Hippocampal formation (tissue), 2 donors: ENCODE measurements at places on chromosomes 7 and 10.

- DNase-seq = no peak
Measured at GRCh38 chr10:7199152-7199760, 211.6 kb downstream of the SFMBT2 start.

- no peak for DNase-seq
Measured at GRCh38 chr7:52956379-52956915, 79.0 kb upstream of the POM121L12 start.

DNA sequence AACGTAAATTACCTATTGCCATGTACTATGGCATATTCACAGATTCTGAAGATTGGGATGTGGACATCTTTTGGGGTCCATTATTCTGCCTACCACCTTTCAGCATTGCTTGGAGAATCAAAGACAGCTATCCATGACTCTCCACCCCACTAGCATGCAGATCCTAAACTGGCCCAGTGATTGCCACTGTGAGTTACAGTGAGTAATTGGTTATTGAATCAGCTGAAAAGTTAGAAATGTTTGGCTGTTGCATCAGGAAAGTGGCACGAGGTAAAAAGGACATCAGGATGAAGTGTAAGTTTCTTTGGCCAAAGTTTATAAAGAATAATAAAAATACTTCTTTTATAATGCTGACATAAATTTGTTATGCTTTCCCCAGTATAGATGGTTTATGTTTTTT, 148.2 kb upstream of the ETV1 start:
- no peak for DNase-seq

DNA sequence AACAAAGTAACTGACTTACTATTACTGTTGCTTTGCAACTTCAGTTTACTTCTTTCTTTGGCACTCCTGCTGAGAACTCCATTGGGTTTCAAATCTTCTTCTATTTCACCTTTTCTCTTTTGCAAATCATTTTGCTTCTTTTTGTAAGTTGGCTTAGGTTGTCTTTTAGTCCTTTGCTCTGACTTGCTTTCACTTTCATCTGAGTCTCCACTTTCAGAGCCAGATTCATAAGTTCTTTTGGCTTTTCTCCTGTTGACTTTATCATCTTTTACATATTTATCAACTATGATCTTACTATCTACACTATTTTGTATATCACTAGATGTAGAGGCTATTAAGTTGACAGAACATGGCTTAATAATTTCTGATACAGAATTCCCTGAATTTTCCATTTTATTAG, 73.4 kb downstream of the NRBF2 start:
- DNase-seq = no peak

GRCh38 chr10:90591629-90592028, 266.2 kb downstream of the HTR7 start:
- no peak for DNase-seq

GRCh38 chr10:97056003-97056630, 129.6 kb downstream of the SLIT1 start:
- no peak for DNase-seq

DNA sequence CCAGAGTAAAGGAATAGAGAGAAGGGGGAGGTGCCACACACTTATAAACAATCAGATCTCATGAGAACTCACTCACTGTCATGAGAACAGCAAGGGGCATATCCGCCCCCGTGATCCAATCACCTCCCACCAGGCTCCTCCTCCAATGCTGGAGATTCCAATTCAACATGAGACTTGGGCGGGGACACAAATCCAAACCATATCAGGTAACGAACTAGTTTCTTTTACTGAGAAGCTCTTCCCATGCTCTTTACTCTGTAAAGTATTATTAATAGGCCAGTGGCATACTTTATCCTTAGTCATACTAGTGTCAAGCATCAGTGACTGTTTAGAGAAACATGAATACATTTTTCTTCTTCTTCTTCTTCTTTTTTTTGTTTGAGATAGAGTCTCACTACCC, 39.4 kb upstream of the ZNF488 start:
- DNase-seq = no peak

DNA sequence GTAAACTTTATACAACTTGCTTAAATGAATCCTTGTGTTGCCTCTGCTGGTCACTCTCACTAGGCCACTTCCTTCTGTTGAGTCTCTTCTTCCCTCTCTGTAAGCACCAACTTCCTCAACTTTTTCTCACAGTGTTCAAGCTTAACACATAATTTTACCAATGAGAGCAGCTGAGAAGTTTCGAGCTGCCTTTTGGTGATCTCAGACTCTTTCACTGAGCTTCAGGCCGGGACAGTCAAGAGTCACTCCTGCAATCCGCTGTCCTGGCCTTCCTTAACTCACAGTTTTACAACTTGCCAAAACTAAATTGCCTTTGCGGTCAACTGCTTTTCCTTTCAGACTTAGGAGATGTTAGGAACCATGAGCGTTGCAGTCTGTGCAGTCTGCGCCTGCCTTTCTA, 47.4 kb downstream of the PRPF18 start:
- DNase-seq = peak; percentile 5

GRCh38 chr7:126780993-126781392, 471.7 kb downstream of the GRM8 start:
- DNase-seq = no peak

GRCh38 chr10:29255104-29255503, 33.8 kb upstream of the LYZL1 start:
- no peak for DNase-seq

- DNase-seq = no peak
Measured at GRCh38 chr7:129767120-129768015, 155.8 kb downstream of the NRF1 start.

DNA sequence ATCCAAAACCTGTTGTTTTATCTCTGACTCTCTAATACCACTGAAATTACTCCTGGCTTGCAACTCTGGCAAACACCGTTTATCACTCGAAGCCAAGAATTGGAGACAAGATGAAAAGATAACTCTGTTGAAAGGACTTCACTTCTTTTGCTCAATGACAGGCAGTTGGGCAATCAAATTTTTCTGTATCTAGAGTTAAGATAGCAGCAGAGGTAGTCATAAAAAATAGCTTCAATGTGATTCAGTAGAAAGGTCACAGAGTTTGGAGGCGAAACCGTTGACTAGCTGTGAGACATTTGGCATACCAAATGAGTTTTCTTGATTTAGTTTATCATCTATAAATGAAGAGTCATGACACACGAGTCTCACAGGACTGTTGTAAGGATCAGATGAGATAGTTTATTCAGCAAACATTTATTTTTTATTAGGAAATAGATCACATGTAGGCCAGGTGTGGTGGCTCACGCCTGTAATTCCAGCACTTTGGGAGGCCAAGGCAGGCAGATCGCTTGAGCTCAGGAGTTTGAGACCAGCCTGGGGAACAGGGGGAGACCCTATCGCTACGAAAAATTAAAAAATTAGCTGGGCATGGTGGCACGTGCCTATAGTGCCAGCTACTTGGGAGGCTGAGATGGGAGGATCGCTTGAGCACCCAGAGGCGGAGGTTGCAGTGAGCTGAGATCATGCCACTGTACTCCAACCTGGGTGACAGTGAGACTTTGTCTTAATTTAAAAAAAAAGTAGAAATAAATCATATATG, 23.6 kb downstream of the AKR1B1 start:
- no peak for DNase-seq

GRCh38 chr10:11610166-11610825, 1.2 kb downstream of the USP6NL start:
- DNase-seq = no peak

DNA sequence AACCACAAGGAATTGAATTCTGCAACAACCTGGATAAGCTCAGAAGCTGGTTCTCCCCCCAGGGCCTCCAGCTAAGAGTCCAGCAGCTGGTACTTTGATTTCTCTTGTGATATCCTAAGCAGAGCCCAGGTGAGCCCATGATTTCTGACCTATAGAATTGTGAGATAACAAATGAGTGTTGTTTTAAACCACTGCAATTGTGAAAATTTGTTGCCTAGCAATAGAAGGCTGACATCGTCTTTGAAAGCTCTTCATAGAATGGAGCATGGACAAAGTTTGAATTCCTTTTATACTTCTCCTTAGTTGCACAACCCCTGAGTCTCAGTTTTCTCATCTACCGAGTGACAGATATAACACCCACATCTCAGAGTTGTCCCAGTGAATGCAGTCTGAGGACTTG, 129.9 kb downstream of the TEX36 start:
- no peak for DNase-seq

GRCh38 chr10:34922138-34922537, 107.0 kb upstream of the PARD3 start:
- no peak for DNase-seq

DNA sequence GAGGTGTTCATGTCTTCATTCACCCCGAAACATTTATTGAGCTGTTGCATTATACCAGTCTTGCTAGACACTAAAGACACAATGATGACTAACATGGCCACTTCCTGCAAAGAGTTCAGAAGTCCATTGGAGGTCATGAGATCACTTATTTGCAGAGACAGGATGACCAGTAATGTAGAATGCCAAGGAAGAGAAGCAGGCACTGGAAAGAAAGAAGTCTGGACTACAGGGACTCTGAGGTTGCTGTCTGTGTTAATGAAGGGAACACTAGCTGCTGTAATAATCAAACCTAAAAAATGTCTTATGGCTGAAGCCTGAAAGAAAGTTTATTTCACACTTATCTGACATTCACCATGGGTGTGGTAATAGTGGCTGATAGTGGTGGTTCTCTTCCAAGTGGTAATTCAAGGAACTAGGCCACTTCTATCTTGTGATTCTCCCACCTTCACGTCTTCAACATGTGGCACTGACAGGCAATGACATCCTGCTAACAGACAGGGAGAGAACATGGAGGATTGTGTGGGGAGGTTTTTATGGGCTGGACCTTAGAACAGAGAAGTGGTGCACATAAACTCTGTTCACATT, 89.2 kb upstream of the MKLN1 start:
- DNase-seq = no peak

DNA sequence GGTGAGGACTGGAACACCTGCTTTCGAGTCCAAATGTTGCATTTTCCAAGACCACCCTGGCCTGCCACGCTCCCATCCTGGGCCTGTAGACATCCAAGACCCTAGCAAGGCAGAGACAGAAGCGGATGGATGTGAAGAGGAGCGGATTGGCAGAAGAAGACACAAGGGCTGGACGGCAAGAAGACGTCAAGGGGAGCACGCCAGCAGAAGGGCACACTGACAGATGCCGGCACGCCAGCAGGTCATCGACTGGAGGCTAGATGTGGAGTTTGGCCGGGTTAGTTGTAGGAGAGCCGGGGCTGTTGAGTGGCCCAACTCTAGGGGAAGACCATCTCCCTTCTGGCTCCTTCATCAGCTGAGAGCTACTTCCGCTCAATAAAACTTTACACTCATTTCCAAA, 251.6 kb downstream of the ZWINT start:
- no peak for DNase-seq

DNA sequence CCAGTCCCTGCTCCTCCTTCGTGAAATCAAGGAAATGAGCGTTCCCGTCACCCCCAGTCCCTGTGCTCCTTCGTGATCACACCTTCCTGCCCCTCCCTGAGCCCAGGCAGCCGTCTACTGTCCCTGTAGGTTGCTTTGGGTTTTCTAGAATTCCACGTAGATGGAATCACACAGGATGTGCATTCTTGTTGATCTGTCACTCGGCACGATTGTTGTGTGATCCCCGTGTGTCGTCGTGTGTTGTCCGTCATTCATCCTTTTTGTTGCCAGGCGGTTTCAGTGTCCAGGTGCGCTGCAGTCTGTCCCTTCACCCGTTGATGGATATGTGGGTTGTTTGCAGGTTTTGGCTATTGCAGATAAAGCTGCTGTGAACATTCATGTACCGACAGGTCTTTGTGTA, 9.4 kb downstream of the MTG1 start:
- no peak for DNase-seq

DNA sequence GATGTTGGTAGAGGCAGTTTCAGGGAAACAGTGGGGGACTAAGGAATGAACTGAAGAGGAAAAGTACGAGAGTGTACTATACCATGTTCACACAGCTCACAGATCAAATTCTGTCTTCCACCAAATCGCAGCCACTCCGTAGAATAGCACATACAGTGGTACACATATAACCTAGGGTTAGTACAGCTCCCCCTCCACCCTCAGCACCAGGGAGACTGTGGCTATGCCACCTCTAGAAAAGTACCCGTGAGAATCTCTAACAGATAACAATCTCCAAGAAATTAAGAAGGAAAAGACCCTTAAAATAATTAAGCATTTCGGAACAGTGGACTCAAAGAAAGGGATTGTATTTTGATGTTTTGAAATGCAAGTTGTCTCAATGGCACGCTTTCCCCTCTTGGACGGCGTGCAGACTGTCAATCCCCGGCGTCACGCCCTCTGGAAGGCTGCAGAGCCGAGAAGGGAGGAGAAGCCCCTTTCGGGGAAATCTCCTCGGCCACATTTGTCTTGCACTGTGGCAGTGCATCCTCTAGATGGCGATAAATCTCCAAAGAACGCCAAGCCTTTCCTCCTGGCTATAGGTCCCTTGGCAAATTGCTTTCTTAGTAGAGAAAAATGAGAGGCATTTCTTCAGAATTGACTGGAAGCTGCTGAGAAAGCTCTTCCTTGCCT, 345.0 kb downstream of the REEP3 start:
- peak; percentile 53 for DNase-seq

GRCh38 chr7:70894799-70895198, 237.1 kb upstream of the GALNT17 start:
- DNase-seq = no peak

- DNase-seq = no peak
Measured at GRCh38 chr7:33918438-33919143, 13.3 kb downstream of the BMPER start.

- no peak for DNase-seq
Measured at GRCh38 chr7:96737545-96738050, 28.0 kb upstream of the SEM1 start.

DNA sequence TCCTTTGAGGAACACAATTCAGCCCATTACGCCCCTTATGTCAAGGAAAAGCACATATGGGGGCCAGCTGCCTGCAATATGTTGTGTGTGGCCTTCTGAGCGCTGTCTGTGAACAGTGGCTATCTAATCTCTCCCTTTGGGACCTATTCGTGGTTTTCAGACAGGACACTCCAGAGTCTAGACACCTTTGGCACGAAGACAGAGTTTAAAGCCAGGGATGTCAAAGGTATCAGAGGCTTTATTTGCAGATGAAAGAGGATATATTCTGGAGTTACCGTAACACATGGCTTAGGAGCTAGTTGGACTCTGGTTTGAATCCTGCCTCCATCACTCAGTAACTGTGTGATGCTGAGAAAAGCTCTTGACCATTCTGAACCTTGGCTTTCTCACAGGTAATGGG, 14.8 kb upstream of the EEPD1 start:
- DNase-seq = no peak

DNA sequence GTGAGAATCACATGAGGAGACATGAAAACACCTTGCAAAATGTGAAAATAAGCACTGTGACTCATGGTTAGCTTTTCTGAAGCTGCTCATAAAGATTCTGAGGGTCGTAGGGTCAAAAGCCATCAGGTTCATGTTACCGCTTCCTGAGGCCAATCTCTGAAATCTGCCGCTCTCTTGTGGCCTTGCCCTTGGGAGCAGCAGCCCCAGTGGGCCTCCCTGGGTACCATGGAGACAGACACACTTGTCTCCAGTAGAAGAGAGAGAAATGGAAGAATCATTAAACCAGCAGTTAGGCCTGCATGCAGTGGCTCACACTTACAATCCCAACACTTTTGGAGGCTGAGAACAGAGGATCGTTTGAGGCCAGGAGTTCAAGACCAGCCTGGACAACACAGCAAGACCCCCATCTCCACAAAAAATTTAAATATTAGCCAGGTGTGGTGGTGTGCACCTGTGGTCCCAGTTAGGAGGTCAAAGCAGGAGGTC, 42.8 kb downstream of the NIPSNAP2 start:
- no peak for DNase-seq
